ENCODE measurements at places on chromosomes 7 and 10.

- no peak for DNase-seq
Measured at GRCh38 chr7:27123477-27124053, 7.0 kb downstream of the HOXA4 start.

DNA sequence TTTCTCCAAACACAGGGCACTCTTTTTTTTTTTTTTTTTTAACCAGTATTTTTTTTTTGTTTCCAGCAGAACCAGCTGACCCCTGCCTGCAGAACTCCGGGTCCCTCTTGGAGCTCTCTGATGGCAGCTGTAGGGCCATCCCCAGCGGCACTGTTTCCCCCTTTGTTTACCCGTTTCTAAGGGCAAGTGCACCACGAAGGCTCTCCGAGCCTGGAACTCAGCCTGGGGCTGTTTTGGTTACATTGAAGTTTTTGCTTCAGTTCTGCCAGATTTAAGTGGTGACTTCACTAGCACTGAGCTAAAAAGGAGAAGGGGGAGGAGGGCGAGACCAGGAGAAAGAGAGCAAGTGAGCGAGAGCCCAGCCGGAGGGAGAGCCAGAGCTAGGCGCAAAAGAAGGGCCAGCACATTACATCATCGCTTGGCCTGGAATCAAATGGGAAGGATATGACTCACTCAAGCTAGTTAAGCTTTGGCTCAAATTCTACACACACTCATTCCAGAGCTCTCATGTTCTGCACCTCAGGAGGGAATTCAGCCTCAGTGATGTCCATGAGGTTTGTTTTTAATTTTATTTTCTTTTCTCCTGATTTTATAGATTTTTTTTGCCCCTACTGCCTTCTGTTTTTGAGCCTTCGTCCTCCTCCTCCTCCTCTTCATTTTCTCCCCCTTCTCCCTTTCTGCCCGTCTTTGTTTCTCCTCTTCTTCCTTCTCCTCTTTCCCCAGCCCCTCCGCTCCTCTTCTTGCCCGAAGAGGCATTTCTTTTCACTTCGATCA, 272.3 kb downstream of the TRIL start:
- DNase-seq, result no peak

DNA sequence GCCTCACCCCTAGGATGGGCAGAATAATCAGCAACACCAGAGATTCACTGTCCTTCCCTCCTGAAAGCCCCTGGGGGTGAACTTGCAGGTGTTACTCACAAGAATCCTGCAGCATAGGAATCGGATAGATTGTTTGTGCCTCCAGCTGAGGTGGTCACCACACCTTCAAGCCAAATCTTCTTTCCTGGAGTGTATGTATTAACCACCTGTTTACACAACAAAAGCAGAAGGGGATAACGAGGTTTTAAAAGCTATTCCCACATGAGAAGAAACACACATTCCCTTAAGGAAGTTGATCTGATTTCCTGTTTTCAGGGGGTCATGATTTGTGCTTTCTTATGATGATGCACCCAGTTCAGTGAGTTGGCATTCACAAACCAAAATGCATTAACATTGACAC, 173.8 kb upstream of the HPS1 start:
- DNase-seq, result no peak

DNA sequence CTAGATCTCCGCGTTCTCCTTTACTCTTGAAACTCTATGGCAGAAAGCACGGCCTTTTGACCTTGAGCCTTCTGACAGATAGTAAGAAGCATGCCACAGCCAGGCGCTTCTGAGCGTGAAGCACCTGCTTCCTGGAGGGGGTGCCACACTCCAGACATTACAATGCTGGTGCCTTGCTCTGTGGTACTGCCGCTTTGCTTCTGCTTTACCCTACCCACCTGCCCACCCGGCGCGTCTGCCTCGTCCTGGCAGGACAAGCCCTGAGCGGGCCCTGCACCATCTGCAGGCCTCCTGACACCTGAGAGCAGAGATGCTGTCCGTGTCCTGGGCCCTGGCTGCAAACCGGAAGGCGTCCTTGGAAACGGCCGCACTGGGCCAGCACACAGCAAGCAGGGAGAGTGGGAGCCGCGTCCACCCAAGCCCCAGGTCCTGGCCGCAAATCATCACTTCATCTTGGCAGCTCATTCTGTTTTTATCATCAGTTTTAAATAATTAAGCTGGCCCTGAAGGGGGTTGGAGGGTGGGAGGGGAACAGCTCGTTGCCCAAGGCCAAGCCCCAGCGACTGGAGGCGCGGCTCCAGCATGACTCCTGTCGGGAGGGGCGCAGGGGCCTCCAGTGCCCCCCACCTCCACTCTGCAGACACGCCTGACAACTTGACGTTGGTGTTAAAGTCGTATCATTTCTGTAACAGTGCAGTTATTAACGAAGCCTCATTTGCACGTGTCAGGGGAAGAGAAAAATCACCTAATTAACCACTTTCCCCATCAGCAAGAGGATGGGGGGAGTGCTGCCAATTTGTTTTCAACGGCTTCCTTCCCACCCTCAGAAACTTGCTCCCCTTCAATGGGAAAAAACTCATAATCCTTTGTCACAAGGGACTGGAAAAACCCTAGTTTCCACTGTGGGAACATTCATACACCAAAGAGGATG, 132.2 kb downstream of the MAD1L1 start:
- peak; percentile 44 for DNase-seq

DNA sequence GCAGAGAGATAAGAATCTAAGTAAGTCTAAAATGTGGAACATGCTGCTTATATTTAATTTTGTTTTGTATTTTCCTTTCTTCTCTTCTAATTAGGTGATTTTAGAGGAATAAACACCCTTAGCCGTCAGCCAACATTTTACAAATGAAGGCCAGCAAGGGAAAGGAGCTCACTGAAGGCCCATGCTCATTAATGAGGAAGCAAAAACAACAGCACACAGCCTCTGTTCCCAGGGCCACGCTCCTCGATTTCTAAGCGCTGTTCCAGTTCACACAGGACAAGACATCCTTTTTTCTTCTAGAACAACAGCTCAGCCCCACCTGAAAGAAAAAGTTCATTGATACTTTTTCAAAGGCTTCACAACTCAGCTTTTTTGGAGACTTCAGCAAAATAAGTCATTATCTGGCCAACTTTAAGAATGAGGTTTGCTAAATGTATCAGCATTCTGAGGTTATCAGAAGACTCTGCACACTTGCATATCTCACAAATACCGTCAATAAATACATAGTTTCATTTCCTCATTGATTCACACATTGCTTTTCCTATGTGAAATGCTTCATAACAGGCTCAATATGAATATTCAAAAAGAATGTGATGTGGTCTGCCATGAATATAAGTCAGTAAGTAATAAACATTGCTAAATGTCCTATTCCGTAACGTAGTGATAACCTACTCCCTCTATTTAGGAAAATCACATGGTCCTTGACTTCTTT, 34.8 kb upstream of the SFMBT2 start:
- DNase-seq, result no peak

- peak; percentile 77 for DNase-seq
Measured at GRCh38 chr7:152615031-152615741, 60.8 kb downstream of the XRCC2 start.

DNA sequence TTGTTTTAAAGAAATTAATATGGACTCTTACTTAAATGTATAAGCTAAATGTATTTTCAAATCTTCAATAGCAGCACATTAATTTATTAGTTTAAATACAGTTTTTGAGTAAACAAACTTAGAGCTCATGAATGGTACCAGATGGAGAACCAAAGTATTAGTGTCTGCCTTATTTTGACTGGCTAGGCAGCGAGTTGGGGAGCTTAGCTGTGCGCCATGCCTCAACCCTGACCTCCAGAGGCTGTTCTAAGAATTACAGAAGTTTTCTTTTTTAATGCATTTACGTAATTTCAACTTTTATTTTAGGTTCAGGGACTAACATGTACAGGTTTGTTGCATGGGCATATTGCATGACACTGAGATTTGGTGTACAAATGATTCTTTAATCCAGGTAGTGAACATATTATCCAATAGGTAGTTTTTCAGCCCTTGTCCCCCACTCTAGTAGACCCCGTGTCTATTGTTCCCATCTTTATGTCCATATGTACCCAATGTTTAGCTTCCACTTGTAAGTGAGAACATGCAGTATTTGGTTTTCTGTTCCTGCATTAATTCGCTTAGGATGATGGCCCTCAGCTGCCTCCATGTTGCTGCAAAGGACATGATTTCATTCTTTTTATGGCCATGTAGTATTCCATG, 166.8 kb downstream of the IQUB start:
- peak; percentile 47 for DNase-seq

- DNase-seq, result no peak
Measured at GRCh38 chr10:18142151-18142550, 1.9 kb downstream of the CACNB2 start.

DNA sequence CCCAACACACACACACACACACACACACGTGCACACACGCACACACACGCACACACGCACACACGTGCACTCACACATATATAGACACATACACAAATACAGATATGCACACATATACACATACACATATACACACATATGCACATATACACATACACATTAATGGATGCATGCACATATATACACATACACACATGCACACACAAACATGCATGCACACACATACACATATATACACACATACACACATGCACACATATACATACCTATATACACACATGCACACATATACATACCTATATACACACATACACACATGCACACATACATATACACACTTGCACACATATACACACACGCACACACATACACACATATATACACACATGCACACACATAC, 312.4 kb upstream of the PFKP start:
- no peak for DNase-seq

DNA sequence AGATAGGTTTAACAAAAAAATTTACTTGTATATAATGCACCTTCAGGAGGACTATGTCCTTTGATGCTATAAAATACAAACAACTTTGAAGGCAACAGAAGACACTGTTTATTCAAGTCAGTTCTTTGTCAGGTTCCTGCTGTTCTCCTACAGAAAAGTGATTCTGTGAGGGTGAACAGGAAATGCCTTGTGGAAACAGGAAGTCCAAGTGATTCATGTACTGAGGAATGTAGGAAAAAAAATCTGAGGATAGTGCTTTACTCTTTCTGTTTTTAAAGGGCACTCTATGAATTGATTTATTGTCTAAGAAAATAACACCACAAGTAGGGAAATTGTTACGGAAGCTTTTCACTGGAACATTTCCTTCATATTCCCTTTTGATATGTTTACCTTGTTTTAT, 171.9 kb downstream of the HDAC9 start:
- no peak for DNase-seq

- DNase-seq, result no peak
Measured at GRCh38 chr7:102258749-102259107, 27.9 kb upstream of the SH2B2 start.

DNA sequence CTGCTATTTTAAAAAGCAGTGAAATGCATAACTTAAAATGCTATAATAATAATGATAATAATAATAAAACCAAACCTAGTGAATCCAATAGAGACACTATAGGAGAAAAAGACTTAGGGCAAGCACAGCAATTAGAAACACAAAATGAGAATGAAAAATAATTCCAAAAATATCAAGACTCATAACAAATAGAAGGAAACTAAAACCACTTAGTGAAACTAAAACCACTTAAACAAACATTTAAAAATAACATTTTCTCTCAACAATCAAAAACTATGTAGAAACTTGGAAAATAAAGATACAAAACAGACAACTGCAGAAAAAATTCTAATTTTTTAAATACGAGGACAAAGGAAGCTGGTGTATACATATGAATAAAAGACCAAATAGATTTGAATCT, 655.2 kb upstream of the NRG3 start:
- DNase-seq, result no peak

- DNase-seq, result no peak
Measured at GRCh38 chr7:22481726-22482125, 18.3 kb downstream of the STEAP1B start.

GRCh38 chr10:71068861-71069271, 143.5 kb upstream of the UNC5B start:
- DNase-seq, result no peak

GRCh38 chr7:44881610-44882009, 3.7 kb downstream of the PURB start:
- DNase-seq, result no peak

DNA sequence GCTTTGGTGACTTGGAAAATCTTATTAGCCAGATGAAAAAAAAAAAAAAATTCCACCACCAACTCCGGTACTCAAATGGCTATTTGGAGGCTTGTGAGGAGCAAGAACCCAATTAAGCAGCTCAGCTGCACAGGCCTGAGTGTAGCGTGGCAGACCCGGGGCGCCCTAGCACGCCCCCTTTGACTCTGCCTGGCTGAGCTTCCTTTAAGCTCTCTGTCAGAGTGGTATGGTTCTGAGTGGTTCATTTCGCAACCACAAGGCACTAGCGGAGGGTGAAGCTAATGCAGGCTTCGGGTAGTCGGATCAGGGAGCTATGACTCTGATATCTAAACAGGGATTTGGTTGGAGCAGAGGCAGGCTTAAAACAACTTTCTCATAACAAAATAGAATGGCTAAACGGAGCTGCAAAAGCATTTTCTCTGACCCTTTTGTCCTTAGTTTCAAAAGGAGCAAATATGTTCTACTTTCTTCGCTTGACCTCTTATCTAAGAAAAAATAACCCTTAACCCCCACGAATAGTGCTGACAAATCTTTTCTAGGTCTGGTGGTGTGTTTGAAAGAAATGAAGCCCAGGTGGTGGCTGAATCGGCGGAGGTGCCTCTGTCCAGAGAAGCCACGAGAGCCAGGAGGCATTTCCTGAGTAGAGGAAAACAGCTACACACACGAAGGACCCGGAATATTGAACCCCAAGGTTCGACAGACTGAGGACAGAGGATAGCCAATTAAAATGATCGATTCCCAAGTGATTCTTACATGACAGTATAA, 285.4 kb upstream of the GLI3 start:
- peak; percentile 42 for DNase-seq

- DNase-seq, result no peak
Measured at GRCh38 chr7:99385564-99385963, 11.0 kb downstream of the ARPC1B start.

GRCh38 chr10:31770307-31770902, 158.2 kb downstream of the ARHGAP12 start:
- DNase-seq, result no peak

GRCh38 chr7:135074096-135074495, 73.8 kb upstream of the TMEM140 start:
- no peak for DNase-seq

GRCh38 chr10:44282626-44283300, 102.1 kb downstream of the CXCL12 start:
- DNase-seq, result no peak

- no peak for DNase-seq
Measured at GRCh38 chr10:69742928-69743602, 58.6 kb upstream of the COL13A1 start.

- no peak for DNase-seq
Measured at GRCh38 chr7:66070222-66070621, 5.4 kb upstream of the ASL start.

DNA sequence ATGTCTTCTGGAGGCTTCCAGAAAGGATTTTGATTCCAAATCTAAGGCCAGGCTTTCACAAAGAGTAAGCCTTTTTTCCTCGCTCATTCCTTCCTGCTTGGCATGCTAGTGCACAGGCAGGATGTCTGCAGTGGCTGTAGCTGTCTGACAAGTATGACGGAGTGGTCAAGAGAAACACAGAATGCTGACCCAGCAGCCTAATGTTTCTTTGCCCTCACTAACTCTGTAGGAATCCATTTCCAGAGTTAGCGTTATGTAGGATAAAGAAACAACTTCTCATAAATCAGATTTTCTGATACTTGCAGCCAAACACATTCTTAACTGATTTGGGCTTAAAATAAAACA, 190.8 kb upstream of the AGK start:
- no peak for DNase-seq
